ENCODE measurements at places on chromosomes 1 and 21.
A peak's percentile ranks its signal among the peaks of the same experiment; 100 is the strongest.

- DNase-seq: no peak
Observed at GRCh38 chr1:25902462-25902861, 3.8 kb downstream of the STMN1 start.

GRCh38 chr1:18385239-18385790 is 95.4 kb upstream of the KLHDC7A start:
- DNase-seq: no peak

DNA sequence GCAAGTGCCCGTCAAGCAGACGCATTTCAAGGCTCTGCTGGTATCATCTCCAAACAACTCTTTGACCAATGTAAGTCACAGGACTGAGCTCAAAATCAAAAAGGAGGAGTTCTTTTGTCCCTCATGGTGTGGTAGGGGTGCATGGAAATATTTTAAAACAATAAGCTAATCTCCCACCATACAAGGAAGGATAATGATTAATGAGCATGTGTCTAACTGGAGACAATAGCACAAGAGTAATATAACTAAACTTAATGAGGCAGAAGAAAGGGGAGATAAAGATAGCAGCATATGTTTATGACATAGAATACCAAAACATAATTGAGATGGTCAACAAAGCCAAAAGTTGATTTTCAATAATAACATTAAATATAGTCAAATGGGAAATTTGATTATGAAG is 668.0 kb upstream of the ZP4 start:
- no peak for DNase-seq

DNA sequence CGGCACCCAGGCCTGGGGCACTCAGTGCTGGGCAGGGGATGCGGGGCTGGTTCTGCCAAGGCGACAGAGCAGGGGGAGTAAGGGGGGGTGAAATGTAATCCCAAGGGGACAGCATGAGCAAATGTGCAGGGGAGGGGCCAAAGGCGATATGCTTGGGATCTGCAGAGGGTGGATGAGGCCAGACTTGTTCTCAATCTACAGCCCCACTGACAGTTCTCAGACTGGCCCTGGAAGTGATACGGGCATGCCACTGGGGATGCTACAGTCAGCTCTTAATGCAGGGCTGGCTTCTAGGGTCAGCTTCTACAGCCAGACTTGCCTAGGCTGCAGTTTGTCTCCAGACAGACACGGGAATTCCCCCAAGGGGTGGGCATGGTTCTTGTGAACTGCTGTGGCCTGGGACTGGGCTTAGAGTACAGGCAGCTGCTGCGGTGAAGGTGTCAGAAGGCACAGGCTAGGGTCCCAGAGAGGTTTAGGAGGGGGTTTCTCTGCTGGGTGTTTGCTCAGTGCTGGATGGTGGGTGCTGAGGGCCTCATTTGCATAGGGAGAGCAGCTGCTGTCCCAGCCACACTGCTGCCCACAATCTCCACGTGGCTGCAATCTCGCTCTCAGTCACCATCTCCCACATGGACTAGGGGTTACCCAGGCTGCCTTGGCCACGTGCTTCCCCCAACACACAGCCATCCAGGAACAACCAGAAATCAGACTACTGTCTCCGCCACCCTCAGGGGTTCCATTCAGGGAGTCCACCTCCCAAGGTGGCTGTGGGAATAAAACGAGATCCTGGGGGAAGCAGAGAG is 190.1 kb downstream of the HIVEP3 start:
- no peak for DNase-seq

GRCh38 chr1:3542676-3543075 is 68.6 kb downstream of the MEGF6 start:
- DNase-seq: no peak

- peak; percentile 37 for DNase-seq
Observed at GRCh38 chr1:154145986-154146385, 8.9 kb downstream of the NUP210L start.

- DNase-seq: no peak
Observed at GRCh38 chr1:151986501-151987190, 7.0 kb downstream of the S100A10 start.

GRCh38 chr1:93324486-93325464 is 20.9 kb upstream of the DR1 start:
- DNase-seq: no peak

- no peak for DNase-seq
Observed at GRCh38 chr1:203706444-203706843, 58.5 kb upstream of the LAX1 start.

DNA sequence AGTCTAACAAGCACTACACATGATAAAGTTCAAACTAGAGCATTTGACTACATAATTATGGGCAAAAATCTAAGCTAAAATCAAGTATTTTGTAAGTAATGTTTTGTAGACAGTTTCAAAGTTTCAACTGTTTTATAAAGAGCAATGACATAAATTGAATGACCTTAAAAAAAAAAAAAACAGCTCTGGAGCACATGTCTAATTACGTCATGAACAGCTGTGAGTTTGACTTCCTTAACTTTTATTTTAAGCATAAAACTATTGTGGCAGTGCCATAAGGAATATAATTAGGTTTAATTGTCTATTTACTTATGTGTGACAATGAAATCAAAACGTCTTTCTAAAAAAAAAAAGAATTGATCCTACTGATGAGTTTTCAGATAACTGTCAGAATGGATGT is 272.5 kb upstream of the LRRC7 start:
- no peak for DNase-seq

- no peak for DNase-seq
Observed at GRCh38 chr1:48405400-48405799, 66.6 kb downstream of the SPATA6 start.

Measured in OCI-M1 (cell line).